ENCODE measurements at places on chromosomes 2 and 18. TPM values are rescaled to one million over a fixed set of nuclear protein-coding genes. Genes with fewer than 3 reads are reported as not detected.

TNFRSF11A gene
- 3.0 TPM for total RNA-seq

DNA sequence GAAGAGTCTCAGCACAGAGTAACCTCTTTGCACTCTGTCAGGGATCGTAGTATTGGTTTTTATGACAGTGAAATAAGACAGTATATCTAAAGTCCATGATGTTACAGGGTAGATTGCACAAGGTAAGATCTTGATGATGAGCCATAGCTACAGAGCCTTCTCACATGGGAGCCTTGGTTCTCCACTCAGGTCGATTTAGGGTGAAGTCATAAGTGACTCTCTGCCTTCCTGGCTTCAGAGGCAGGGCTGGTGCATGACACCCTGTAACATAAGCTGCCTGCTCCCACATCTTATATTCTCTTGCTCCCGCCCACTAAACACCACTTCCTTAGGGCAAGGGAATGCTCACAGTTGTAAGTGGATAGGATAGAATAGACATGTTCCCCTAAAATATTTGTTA, 13.3 kb downstream of the DAPL1 start:
- no peak for DNase-seq

- DNase-seq, result no peak
These were observed 5.8 kb upstream of the CNDP1 start for GRCh38 chr18:74528478-74528877.

ANO7 gene
- 0.79 TPM for total RNA-seq

DNA sequence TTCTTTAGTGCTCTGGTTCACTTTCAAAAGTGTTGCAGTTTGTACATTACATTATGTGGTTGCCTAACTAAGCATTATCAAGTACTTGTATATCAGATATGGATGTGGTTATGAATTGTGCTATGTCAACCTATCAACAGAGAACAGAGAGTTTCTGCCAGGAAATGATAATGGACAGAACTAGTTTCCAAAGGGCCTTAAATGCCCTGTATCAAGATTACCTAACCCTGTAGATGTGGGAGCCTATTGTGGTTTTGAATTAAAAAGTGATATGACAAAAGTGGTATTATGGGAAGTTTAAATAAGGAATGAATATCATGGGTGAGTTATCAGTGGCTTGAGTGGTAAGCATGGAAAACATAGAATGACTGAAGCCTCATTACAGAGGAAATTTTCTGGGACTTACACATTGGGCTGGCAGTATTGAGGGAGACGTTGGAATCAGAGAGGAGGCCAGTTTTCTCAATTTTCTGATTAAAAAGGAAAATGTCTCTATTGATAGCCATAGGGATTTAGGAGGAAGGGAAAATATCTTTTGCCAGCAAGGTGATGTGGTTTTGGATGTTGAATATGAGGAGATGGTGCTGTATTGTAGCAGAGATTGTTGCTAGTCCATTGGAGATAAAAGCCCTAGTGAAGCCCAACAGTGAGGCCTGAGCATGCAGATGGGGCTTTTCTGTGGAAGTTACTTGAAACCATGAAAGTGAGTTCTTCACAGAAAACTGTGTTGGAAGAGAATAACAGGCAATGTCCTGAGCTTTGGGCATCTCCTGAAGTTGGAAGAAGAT, 140.7 kb downstream of the TTC27 start:
- no peak for DNase-seq

DNA sequence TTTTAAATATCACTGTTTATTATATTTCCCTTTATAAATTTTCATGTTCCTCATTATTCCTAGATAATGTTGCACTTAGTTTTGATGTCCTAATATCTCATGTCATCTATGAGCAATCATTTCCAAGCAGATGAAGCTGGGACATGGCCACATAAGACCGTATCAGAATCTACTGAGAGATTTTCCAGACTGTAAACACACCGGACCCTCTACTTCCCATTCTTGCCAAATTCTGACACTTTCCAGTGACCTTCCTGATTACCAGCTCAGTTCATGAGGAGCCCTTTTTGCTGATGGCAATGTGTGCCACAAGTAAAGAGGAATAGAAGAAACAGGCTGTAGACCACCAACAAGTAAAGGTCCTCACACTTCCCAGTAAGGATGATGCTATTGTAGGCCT, 20.3 kb upstream of the PDE1A start:
- no peak for DNase-seq

DNA sequence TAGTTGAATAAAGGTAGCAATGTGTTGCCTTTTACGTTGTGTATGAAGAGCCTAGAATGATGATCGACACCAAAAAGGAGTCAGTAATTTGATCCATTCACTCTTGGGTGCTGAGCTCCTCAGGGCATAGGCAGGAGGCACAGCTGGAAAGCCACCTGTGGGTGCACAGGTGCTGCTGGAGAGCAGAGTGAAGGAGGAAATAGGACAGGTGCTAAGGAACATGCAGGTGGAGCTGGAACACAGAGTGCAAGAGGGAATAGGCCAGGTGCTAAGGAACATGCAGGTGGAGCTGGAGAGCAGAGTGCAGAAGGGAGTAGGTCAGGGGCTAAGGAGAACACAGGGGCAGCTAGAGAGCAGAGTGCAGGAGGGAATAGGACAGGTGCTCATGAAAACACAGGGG, 86.1 kb downstream of the SH3YL1 start:
- DNase-seq, result no peak

LRRC30 gene
- 0.69 TPM for total RNA-seq

GRCh38 chr2:131093696-131094462, 619 bp upstream of the FAM168B start:
- peak; percentile 83 for DNase-seq

TMEM198 gene
- 0.99 TPM for total RNA-seq

ASTL gene
- 0.30 TPM for total RNA-seq

DNA sequence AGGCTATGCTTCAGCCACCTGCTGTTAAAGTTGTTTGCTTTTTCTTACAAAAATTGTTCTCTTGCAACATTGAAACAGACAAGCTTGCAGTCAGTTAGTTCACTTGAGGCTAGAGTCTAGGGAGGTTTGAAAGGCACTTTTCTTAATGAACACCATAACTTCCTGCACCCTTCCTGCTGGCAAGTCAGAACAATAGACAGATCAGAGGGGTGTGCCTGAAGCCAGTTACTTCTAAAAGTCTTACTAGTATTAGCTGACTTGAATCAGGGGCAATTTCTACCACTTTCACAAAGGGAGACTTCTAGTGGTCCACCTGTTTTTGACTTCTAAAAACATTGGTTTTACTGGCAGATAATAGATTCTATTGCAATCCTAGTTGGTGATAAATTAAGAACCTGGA, 367.4 kb upstream of the CDH20 start:
- no peak for DNase-seq

SERPINB10 gene
- total RNA-seq, result 3.9 TPM

DNA sequence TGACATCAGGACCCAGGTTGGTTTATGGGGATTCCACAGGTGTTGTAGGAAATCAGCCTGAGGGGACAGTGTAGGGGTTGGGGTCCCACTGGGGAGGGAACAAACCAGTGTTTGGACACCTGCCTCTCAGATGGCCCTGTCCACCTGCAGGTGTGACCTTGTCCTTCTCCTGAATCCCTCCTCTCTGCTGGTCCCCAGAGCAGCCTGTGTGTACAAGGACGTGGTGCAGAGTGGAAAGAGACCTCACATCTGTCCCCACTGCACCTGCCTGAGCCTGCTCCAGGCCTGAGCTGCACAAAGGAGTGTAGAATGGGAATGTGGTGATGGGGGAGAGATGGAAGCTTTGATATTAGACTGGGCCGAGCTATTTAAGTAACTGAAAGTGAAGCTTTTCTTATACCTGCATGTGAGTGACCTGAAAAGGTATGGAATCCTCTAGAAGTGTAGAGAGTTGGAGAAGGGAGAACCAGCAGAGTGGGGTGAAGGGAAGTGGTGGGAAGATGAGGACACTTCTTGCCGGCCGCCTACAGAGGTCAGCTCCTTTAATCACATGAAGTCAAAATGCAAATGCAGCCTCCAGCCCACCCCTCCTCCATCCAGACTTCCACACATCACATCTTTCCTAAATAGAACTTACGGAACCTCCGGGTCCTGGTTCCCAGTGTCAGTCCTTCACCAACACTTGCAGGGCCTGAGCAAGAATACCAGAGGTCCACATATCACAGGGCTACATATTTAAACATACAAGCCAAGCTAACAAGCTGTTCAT, 89.3 kb upstream of the SMAD2 start:
- no peak for DNase-seq

CCDC141 gene
- 6.0 TPM for total RNA-seq

DNA sequence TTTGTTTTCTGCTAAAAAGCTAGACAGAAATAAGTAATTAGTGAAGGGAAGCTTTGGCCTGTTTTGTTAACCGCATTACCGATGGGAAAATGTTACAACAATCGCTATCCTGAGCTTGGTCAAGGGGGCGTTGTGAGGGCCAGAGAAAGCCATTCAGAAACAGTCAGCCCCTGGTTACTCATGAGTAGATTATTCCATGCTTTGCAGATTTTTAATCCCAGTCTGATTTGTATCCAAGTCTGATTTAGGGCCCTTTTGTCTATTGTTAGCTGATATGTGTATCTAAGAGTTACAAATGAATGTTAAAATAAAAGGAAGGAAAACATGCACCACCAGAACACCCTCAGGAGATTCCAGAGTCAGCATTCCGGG, 99.1 kb downstream of the PRPF40A start:
- no peak for DNase-seq

- DNase-seq, result no peak
These were observed 9.6 kb downstream of the RRM2 start for GRCh38 chr2:10132043-10132575.

All from skin of body (tissue), 3 donors.